Epithelial cell of esophagus (primary cell): ENCODE measurements at places on chromosomes 7 and 10.
A peak's percentile ranks its signal among the peaks of the same experiment; 100 is the strongest.

DNA sequence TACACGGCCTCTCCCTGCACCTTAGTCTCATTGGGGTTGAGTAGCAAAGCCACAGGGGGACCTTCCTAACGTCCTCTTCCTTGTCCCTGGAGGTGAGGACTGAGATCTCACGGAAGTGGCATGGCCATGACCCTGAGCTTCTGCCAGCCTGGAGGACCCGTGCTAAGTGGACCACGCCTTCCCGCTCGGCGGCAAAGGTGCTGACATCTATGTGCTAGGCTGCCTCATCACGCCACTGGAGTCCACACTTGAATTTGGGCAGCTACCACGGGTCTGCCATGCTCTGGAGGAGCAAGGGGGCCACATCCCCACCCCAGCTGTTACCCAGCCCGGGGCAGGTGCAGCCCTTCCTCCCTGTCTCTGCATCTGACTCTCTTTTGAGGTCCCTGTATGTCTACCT lies 15.3 kb downstream of the GHRHR start:
- DNase-seq, result no peak

- peak; percentile 38 for DNase-seq
Measured at GRCh38 chr7:24826662-24827020, 69.4 kb upstream of the GSDME start.

- peak; percentile 13 for DNase-seq
Measured at GRCh38 chr7:118747473-118747872, 523.0 kb downstream of the ANKRD7 start.

DNA sequence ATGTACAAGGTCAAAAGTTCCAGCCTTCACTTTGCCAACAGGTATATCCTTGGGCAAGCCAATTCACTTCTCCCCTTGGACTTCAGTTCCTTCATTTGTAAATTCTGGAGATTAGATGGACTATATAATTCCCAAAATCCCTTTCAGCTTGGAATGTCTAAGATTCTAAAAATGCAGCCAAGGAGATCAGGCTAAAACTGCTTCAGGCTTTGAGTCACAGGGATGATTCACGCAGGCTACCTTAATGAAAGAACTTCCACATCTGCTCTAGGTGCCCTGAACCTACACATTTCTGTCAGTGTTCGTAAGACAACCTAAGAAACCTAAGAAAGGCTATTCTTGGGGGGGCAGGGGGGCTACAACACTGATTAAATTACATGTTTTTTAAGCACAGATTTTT lies 7.1 kb downstream of the CPVL start:
- peak; percentile 89 for DNase-seq

- DNase-seq, result no peak
Measured at GRCh38 chr7:1735262-1735661, 65.2 kb downstream of the ELFN1 start.

DNA sequence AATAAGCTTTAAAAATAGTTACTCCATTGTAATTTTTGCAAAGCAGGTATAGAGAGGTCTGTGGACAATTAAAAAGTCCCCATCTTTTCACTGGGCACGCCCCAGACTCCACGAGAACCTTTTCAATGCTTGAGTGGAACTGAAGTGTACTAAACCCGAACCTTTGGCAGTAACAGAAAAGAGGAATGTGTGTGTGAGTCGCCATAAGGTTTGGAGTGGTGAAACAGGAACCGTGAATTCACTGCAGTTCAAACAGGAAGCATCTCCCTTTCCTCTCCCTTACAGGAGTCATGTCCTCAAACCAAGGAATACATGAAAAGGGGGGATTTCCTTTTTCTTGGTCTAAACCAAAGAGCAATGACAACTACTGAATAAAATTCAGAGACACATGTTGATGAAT lies 23.2 kb downstream of the NDUFB2 start:
- no peak for DNase-seq

DNA sequence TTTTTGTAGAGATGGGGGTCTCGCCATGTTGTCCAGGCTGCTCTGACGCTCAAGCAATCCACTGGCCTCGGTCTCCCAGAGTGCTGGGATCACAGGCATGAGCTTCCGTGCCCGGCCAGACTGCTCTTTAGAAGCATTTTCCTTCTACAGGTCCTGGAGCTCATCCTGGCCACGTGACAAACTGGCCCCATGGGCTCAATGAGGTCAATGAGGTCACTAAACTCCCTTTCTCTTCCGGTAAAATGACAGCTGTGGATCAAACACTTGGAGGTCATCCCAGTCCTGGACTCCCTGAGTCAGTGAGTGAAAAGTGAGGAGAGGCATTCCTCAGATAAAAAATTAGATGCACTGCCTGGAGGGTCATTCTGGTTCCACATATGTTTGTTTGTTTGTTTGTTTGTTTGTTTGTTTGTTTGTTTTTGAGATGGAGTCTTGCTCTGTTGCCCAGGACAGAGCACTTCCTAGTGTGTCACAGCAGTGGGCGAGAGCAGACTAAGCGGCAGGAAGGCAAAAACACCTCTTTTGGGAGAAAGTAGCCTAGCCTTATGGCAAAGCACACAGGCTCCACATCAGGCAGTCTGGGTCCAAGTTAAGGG lies 134.9 kb downstream of the TNS3 start:
- DNase-seq, result no peak

DNA sequence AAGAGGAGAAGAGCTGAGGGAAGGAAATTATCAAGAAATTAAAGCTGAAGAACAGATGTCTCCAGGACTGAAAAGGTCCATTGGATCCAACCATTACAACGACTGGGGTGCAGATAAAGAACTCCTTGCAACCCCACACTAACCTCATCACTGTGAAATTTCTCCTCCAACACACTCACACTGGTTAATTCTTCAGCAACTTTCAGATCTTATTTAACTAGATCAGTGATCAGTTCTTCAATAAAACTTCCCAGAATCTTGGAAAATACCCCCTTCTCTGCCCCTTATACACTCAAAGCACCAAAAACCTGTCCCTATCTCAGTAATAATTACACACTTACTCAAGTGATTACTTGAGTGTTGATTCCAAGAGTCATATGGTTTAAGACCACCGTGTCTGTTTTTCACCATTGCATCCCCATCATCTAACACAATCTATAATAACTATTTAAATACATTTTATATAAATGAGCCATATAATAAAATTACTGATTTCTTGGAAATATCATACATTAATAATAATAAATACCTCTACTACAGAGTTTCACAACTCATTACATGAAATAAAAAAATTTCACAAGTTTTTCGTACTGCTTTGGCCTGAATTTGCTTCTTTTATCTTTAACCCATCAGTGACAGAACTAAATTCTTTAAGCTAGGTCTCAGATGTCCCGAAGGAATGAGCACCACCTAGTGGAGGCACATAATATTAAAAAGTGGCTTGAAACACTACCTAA lies 123.7 kb downstream of the MPP7 start:
- peak; percentile 61 for DNase-seq

- no peak for DNase-seq
Measured at GRCh38 chr10:123904834-123905409, 13.3 kb upstream of the CPXM2 start.

DNA sequence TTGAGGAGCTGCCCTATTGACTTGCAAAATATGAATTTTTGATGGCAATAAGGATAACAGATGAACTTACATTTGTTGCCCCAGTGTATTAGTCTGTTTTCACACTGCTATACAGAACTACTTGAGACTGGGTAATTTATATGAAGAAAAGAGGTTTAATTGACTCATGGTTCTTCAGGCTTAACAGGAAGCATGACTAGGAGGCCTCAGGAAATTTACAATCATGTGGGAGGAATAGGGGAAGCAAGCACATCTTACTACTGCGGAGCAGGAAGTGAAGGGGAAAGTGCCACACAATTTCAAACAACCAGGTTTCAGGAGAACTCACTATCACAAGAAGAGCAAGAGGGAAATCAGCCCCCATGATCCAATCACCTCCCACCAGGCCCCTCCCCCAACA lies 57.9 kb downstream of the ZNF22 start:
- DNase-seq, result peak; percentile 60

DNA sequence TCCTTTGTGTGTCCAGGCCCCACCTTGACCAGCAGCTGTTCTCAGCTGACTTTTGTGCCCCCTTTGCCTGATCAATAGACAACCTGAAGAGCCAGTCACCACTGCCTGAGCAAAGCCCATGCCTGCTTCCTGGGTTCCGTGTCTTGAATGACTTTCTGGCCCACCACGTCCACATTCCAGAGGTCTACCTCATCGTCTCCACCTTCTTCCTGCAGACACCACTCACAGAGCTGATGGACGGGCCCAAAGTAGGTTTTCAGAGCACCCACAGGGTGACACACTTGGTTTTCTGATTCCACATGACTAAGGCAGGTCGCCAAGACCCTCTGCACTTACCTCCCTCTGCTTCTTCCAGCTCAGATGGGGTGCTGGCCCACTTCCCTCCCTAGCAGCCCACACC lies 126.8 kb downstream of the WDFY4 start:
- peak; percentile 63 for DNase-seq

GRCh38 chr7:20447021-20447650 lies 116.4 kb downstream of the ITGB8 start:
- no peak for DNase-seq

DNA sequence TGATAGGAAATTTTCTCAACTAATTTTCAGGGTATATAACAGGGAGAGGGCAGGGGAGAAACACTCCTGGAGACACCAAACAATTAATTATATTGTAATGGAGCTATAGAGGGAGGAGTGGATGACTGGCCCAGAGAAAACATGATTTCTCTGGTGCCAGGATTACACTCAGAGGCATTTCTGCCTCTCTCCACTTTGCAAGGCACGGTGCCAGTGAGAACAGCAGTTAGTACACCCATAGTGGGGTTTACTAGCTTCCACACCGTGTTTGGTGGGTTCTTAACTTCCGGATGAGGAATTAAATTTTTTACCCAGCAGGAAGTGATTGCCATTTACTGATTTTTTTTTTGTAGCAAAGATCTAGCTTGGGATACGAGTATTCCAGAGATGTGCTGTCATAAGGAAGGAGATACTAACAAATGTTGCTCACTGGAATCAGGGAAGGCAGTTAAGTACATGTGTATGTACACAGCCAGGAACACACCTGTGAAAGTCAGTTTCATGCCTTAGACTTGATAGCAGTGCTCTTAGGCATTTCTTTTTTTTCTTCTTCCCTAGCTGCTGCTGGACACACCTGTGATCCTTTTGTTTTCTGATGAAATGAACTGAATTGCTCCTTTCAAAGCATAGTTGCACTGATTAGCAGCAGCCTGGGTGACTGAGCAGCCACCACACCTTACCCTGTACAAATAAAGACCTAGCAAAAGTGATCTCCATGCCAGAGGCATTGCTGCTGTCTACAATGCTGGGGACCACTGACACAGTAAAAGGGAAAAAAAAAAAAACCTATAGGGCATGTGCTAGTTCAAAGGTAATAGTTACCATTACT lies 58.1 kb downstream of the POLL start:
- no peak for DNase-seq
